Fibroblast of the aortic adventitia (primary cell): ENCODE measurements at places on chromosomes 6 and 20.

- no peak for DNase-seq
These were observed 56.2 kb downstream of the BMP7 start for GRCh38 chr20:57210054-57210910.

GRCh38 chr6:142679907-142680700, 264.9 kb downstream of the HIVEP2 start:
- peak; percentile 60 for DNase-seq

GRCh38 chr20:63495741-63496595, 2.9 kb downstream of the EEF1A2 start:
- DNase-seq: peak; percentile 37

GRCh38 chr6:11218102-11218442, 14.4 kb downstream of the NEDD9 start:
- no peak for DNase-seq

DNA sequence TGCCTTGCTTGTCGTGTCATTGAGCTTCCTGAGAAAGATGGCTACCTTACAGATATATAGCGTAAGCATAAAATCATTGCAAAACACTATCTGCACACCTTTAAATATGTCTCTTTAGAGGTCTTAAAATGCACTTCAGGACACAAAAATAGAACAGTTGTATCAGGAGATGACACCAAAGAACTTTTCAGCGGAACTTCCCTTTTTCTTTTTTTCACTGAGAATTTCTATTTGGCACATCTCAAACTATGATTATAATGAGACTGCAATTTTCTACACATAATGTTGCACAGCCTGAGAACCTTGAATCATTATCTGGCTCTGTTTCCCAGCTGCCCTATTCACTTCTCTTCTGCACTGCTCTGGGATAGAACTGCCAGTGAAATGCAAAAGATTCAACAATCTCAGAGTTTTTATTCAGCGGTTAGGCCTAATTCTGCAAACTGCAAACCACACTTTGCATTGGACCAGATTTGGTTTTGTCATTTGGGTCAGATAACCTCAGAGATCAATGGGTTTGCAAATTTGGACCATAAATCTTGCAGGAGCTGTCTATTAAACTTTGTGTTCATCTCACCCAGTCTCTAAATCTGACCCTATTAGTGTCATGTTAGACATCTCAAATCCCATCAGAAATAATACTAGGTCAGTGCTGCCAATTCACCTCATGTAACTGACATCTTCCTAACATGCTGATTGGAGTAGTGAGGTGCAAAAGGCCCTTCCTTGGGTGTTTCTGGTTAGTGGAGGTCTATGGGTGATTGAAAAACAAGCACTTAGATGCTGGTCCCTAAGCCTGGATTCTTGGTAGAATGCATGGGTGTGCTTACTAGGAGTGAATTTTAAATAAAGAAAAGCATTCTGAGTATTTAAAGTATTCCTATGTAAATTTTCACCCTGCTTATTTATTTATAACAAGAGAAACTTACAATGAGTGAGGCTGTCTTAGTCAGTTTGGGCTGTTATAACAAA, 382.7 kb downstream of the UTRN start:
- no peak for DNase-seq
